ENCODE measurements at places on chromosomes 3 and 15.

DNA sequence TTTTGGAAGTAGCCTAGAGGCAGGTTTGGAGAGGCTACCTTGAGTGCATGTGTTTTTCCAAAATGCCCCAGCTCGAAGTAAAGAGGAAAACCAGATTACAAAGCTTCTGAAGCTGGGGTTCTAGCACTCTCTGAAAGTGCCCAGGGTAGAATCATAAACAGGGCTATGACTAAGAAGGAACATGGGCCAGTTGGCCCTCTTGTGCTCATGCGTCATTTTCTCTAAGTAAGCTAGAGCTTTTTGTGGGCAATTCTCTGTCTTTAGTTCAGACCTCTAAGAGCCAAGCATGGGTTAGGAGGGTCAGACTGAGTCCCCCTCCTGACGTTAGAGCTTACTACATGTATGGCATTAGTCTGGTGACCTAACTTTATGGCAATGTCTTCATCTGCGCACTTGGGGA is 129.5 kb upstream of the UMPS start:
- no peak for DNase-seq

DNA sequence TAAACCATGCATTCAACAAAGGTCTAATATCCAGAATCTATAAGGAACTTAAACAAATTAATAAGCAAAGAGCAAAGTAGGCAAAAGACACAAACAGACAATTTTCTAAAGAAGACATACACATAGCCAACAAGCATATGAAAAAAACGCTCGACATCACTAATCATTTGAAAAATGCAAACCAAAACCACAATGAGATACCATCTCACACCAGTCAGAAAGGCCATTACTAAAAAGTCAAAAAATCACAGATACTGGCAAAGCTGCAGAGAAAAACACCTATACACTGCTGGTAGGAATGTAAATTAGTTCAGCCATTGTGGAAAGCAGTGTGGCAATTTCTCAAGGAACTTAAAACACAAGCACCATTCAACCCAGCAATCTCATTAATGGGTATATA is 53.8 kb downstream of the FSIP1 start:
- no peak for DNase-seq

GRCh38 chr3:123336001-123336400 is 112.9 kb downstream of the ADCY5 start:
- DNase-seq = no peak

DNA sequence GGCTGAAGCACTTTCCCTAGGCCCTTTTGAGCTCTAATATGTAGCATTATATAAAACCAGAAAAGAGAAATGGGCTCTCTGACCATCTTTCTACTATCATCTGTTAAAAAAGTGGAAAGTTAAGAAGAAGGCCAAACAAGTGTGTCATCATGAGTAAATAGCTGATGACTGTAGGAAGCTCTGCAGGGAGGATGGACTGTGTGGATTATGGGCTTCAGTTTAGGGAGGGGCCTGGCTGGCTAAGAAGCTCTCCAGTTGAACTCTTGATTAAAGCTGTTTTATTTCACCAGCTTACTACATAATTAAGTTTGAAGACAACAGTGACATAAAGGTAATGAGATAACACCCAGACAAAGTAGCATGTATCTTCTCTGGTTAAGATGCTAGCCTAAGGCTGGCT is 30.6 kb downstream of the INTS14 start:
- DNase-seq = no peak

DNA sequence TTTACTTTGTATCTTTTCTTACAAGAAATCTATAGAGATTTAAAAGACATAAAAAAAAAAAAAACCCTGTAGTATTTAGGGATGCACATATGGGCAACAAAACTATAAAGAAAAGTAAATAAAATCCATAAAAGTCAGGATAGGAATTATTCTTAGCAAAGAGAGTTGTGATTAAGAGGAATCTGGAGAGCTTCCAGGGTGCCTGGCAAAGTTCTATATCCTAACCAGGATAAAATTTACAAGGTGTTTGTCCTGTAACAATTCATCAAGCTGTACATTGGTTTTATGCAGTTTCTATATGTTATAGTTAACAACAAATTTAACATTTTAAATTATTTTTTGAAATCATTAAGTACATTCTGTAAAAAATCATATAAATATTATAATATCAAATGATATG is 7.9 kb downstream of the SECISBP2L start:
- no peak for DNase-seq

- DNase-seq = peak; percentile 39
Observed at GRCh38 chr15:50353251-50353974, 1.6 kb downstream of the GABPB1 start.
